Activated T-helper 1 cell treated with Interleukin-2 at 50 U/mL for 16 hours (primary cell): ENCODE measurements at places on chromosomes 3 and 15.

GRCh38 chr3:176463610-176464009 lies 733.7 kb downstream of the TBL1XR1 start:
- no peak for DNase-seq

DNA sequence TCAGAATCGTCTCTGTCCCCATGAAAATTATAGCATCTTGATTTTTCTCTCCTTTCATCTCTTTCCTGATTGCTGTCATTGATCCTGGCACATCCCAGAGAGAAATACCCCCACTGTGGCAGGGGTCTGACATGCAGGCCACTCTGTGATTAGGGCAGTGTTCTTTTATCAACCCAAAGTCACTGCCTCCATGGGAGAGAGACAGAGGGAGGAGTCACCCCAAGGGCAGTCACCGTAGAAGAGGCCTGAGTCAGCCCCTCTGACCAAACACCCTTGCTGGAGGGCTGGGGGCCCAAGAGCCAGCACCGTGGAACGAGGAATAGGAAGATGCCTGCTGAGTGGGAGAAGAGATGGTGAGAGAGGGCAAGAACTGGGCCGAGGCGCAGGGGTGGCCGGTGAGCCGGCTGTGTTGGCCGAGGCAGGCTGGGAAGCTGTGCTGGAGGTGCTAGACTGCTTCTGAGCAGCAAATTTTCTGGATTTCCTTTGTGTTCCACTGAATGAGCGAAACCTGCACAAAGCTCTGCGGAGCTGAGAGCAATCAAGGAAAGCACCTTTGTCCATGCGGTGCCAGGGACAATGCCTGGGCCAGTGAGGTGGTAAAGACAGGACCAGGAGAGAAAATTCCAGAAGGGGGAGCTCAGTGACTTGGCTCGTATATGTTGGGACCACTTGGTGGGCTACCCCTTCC lies 103.8 kb downstream of the ADCY5 start:
- DNase-seq = no peak

DNA sequence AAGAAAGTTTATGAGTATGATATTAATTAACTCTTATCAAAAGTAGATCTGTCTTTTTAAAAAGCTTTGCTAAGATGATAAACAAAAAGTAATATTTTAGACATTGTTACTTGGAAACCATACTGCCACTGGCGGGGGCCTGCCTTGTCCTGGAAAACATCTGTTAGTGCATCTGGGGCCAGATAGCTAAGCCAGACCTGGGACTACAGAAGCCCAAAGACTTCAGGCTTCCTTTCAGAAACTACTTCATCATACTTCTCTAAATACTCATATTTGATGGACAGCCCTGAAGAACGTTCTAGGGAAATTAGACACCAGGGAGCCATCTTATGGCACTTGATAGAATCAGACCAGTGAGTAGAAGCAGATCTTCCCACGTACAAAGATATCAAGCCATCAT lies 795.4 kb upstream of the SEMA6D start:
- no peak for DNase-seq

- no peak for DNase-seq
Measured at GRCh38 chr15:96349857-96350720, 19.6 kb downstream of the NR2F2 start.

GRCh38 chr3:21936207-21936606 lies 185.2 kb upstream of the ZNF385D start:
- no peak for DNase-seq

- no peak for DNase-seq
Measured at GRCh38 chr15:27563765-27564370, 535.2 kb downstream of the OCA2 start.

GRCh38 chr15:69869291-69869690 lies 228.4 kb downstream of the TLE3 start:
- DNase-seq = no peak

DNA sequence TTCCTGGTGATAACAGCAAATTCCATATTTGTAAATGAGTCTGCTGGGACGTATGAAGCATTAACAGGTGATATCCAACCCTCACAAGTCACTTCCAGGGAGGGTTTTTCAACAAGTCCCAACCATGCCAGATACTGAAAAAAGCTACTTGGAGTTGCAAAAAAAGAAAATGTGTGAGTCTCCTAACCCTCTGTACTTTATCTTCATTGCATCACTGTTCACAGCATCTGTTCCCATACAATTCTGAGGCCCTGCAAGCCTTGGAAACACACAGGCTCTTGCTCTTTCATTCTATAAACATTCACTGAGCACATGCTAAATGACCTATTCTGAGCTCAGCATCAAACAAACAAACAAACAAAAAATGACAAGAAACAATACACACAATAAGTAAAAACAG lies 120.8 kb downstream of the RFTN1 start:
- no peak for DNase-seq
